ENCODE measurements at places on chromosomes 4 and X. TPM values are rescaled to one million over a fixed set of nuclear protein-coding genes. Genes with fewer than 3 reads are reported as not detected.

PQBP1 gene
- 75.8 TPM for total RNA-seq

VCX gene
- total RNA-seq = not detected

TNMD gene
- total RNA-seq = not detected

SPANXN3 gene
- total RNA-seq = not detected

MAGED4 gene
- 1.2 TPM for total RNA-seq

NAP1L3 gene
- total RNA-seq = 11.4 TPM

MORF4L2 gene
- 542 TPM for total RNA-seq

CT47B1 gene
- total RNA-seq = not detected

USP26 gene
- not detected for total RNA-seq

SPACA5 gene
- total RNA-seq = 0.78 TPM

PLAC8 gene
- 0.39 TPM for total RNA-seq

CACNA1F gene
- total RNA-seq = not detected

HTN1 gene
- total RNA-seq = not detected

CYTL1 gene
- total RNA-seq = 24.6 TPM

ART3 gene
- not detected for total RNA-seq

GAB1 gene
- total RNA-seq = 6.2 TPM

RNF175 gene
- 8.0 TPM for total RNA-seq

FAM120C gene
- 7.7 TPM for total RNA-seq

FOXO4 gene
- 4.2 TPM for total RNA-seq

CCDC120 gene
- total RNA-seq = 0.72 TPM

MAGEA1 gene
- total RNA-seq = 0.36 TPM

CD38 gene
- 0.10 TPM for total RNA-seq

PRKG2 gene
- not detected for total RNA-seq

MCF2 gene
- total RNA-seq = not detected

FAM133A gene
- 23.7 TPM for total RNA-seq

LAP3 gene
- total RNA-seq = 102 TPM

CAMK2D gene
- 23.3 TPM for total RNA-seq

ARHGAP4 gene
- total RNA-seq = 1.9 TPM

DDIT4L gene
- not detected for total RNA-seq

SORBS2 gene
- total RNA-seq = 11.8 TPM

GAGE1 gene
- total RNA-seq = 0.20 TPM

ZNF182 gene
- total RNA-seq = 4.7 TPM

COL4A5 gene
- 4.6 TPM for total RNA-seq

RIBC1 gene
- total RNA-seq = 1.6 TPM

SPP1 gene
- 3.1 TPM for total RNA-seq

DNAJB14 gene
- total RNA-seq = 24.1 TPM

MAGEE1 gene
- 1.3 TPM for total RNA-seq

VCX3A gene
- not detected for total RNA-seq

CENPE gene
- 36.9 TPM for total RNA-seq

TRIM61 gene
- not detected for total RNA-seq

MAGEH1 gene
- 39.7 TPM for total RNA-seq

ERVMER34-1 gene
- total RNA-seq = 0.39 TPM

GNRHR gene
- not detected for total RNA-seq

NSUN7 gene
- total RNA-seq = 0.24 TPM

ATP8A1 gene
- 0.12 TPM for total RNA-seq

NIPAL1 gene
- 1.5 TPM for total RNA-seq

DSPP gene
- total RNA-seq = not detected

UXT gene
- 401 TPM for total RNA-seq

Data from RPMI7951 (cell line).